ENCODE measurements at places on chromosomes 2 and 18.

DNA sequence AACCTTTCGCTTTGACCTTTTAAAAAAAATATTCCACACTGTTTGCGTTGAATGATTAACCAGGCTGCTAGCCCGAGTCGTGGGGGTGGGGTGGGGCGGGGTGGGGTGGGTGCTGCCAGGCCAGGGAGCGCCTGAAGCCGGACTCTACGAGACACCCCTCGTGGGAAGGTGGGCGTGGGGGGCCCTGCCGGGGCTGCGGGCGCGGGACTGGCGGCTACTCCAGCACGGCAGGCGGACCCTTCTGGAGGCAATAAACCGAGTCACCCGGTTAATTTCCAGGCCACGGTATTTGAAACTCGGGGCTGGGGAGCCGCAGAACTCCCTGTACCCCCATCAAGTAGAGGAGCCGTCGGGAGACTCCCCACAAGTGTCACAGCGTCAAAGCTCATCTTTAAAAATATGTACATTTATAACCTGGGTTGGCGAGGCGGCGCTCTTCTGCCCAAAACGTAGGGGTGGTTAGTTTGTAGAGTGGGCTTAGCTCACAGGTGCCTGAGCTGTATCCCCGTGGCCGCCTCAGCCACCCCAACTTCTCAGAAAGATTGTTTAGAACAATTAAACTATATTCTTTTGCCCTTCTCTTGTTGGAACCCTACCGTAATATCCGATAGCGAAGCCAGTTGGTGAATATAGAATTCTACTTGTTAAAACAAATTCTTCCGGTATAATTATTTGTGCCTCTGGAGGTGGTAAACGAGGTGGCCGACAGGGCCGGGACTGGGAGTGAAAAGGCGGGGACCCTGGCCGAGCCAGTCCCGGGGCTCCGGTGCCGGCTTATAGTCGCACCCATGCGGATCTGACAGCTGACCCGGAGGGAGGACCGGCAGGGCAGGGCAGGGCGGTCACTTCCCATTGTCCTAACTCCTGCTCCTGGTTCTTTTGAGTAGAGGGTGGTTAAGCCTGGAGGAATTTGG, 1.4 kb downstream of the B3GNT2 start:
- DNase-seq: no peak

DNA sequence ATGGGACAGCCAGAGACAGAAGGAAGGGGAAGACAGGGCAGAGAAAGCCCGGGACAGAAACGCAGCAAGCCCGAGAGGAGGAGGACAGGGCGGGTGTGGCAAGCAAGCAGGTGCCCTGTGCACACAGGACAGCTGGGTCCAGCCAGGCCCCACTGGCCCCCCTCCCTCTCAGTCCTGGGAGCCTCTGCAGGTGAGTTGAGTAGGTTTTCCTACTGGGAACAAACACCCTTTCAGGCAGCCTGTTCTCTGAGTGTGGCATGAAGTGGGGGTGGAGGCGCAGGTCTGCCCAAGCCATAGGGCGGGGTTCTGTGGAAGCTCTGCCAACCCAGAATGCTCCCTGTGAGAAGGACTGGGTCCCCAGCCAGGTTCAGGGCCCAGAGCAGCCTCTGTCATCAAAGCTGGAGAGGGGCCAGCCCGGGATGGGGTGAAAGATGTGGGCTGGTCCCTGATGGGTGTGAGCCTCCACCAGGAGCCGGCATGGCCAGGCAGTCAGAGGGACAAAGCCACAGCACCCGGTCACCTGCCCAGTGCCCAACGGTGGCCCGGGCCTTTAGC, 129.4 kb downstream of the TFCP2L1 start:
- DNase-seq: no peak

DNA sequence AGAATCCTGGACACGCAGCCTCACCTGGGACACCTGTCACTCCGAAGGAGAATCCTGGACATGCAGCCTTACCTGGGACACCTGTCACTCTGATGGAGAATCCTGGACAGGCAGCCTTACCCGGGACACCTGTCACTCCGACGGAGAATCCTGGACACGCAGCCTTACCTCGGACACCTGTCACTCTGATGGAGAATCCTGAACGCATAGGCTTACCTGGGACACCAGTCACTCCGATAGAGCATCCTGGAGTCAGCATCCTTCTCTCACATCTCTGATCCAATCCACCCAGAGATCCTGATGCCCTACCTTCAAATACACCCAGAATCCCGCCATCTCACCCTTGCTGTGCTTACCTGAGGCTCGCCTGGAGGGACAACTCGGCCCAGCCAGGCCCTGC, 154.9 kb downstream of the NDUFA10 start:
- peak; percentile 23 for DNase-seq

DNA sequence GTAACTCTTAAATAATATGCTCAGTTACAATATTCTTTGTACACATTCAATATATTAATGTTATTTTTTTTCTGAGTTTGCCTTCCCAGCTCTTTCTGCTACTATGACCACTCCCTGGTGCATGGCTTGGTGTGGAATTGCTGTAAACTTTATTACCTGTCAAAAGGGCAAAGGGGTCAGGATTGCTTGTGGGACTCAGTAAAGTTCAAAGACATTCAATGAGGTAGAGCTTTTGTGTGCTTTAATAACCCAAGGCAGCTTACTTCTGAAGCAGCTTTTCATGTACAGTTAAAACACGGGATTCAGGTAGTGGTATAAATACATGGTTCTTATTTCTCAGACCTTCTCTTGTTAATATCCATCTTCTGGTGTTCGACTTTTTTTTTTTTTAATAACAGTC, 132.8 kb downstream of the MEIS1 start:
- no peak for DNase-seq

- DNase-seq: no peak
Observed at GRCh38 chr2:29284671-29285070, 169.5 kb downstream of the CLIP4 start.

GRCh38 chr2:82330155-82330554, 2025.6 kb upstream of the LRRTM1 start:
- no peak for DNase-seq

GRCh38 chr18:63143330-63143771, 176.2 kb downstream of the BCL2 start:
- DNase-seq: no peak

- no peak for DNase-seq
Observed at GRCh38 chr2:105763076-105763475, 18.4 kb downstream of the NCK2 start.

- no peak for DNase-seq
Observed at GRCh38 chr18:79453816-79454735, 58.3 kb downstream of the NFATC1 start.

DNA sequence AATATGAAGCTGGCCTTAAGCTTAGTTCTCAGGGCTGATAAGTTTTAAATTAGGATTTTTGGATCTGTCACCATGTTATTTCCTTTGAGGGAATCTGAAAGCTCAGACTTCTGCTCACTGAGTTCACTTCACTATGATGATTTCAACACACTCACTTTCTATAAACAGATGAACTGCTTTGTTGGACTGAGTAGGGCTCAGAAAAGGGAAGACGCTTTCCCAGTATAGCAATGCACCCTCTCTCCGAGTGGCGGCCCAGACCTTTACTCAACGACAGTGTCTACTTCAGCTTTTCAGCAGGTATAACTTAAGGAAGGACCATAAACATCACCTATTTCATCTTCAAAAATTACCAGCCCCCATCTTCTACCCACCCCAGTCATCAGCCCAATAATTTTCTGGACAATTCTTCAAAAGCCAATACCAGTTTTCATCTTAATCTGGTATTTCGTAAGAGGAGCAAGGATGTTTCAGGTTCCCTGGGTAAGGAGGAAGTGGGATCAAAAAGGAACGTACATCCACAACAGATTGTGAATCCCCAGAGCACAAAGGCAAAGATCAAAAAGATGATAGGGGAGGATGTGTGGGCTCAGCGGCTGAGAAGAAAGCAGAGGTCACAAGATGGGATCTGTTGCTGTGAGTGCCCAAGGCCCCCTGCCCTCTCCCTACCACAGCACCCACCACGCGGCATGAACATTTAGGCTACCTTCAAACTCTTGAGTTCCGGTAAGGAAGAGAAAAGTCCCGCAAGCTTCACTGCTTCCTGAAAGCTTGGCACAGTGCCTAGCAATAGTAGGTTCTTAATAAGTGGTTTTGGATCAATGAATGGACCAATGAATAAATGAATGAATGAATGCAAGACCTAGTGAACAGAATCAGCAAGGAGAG, 41.9 kb downstream of the LPIN2 start:
- no peak for DNase-seq

GRCh38 chr18:73986711-73987110, 160.9 kb downstream of the FBXO15 start:
- DNase-seq: no peak

GRCh38 chr2:55809875-55810621, 113.5 kb downstream of the EFEMP1 start:
- no peak for DNase-seq

- DNase-seq: no peak
Observed at GRCh38 chr18:3455907-3456685, 6.1 kb downstream of the TGIF1 start.

DNA sequence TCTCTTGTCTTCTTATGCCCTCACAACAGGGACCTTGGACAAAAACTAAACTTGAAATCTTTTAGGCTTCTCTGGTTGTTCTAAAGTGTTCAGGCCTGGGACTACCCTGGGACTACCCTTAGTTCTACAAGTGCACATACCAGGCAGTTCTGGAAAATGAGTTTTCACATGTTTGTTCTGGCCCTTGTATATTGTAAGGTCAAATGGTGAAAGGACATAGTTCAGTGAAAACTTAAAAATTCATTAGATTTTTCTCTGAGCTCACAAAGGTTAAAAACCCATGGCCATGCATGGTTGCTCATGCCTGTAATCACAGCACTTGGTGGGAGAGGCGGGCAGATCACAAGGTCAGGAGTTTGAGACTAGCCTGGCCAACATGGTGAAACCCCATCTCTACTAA, 875.5 kb upstream of the FAM98A start:
- no peak for DNase-seq

- no peak for DNase-seq
Observed at GRCh38 chr2:15980605-15981098, 40.3 kb downstream of the MYCN start.

DNA sequence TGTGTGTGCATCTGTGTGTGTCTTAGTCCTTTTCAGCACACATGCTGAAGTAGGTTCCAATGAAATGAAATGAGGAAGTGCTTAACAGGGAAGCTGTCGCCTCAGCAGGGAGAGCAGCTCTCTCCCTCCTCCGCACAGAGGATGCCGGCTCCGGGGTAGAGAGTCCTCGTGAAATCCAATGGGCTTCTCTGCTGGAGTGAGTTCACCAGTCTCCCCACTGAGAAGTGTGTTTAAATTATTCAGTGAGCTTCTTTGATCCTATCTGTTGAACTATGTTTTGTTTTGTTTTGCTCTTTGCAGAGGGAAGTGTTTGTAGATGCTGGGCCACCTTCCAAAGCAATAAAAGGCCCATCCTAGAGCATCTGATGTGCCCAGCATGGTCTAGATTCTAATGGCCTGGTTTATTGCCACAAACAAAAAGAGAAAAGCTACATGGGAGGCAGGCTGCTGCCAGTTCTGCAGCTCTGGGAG, 6.7 kb downstream of the PPP1R7 start:
- DNase-seq: no peak

DNA sequence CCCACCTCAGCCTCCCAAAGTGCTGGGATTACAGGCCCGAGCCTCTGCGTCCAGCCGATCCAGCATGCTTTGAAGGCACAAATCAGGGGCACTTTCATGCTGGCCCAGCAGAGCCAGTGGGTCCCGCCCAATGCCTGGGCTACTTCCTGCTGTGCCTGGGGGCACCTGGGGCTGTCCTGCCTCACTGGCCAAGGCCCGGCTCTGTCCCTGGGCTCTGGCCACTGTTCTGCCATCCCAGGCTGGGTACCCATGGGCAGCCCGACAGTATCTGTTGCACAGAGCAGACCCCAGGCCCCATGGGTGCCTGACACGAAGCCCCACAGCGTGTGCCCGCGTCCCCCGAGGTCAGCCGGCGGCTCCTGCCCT, 6.8 kb upstream of the GAL3ST2 start:
- no peak for DNase-seq

DNA sequence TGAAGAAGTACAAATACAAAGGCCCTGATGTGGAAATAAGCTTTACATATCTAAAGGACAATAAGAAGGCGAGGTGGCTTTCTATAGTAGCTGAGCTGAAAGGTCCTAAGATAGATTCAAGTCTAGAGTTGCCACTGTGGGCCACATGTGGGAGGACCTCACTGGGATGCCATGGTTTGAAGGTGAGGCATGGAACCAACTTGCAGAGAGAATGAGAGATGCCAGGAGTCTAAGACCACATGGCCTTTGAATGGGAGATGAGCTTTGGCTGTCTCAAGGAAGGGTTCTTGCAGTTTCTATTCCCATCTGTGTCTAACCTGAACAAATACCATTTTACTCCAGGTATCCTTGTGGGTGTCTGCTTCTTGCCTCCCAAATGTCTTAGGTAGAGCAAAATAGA, 53.6 kb downstream of the HNMT start:
- DNase-seq: no peak

DNA sequence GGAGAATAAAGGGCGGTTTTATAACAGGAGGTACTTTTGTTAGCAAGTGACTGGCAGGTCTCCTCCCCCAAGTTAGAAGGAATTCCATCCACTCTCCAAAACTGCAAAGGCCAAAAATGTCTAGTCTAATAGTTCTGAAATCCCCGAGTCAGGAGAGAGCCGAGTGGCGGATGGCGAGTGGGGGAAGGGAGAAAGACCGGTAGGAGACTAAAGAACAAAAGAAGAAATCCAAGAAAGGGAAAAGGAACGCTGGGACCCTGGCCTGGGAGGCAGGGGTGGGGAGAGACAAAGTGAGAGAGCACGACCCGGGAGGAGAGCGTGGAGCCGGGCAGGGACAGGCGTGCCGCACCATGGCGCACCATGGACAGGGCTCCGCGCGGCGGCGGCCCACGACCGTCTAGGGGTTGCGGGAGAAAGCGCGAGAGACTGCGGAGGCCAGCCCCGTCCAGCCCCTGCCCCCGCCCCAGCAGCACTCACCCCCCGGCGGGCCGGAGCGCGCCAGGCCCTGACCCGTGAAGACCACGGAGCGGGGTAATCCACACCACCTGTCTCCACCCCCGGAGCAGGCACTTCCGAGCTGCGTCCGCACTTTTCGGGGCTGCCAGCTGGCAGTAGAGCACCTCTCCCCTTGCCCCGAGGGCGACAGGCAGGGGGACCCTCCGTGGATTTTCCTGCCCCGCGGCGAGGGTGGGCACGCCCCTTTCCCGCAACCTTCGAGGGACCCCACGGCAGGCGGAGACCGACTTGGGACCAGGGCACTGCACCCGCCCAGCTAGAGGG, 1.6 kb downstream of the CDH2 start:
- no peak for DNase-seq

DNA sequence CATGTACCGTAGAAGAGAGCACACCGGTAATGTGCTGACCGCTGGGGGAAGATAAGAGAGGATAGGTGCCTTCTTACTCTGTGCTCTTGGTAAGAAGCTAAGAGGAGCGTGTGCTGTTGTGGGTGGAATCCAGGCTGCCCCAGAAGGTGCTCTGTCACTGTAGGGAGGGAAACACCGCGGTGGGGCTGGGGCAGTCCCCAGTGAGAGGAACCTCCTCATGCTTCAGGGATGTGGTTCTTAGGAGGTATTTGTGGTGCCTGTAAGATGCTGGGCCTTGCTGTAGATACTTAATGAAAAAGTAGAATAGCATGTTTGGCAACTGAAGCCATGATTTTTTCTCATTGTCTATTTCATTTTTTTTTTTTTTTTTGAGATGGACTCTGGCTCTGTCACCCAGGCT, 1.1 kb downstream of the COLEC11 start:
- no peak for DNase-seq

- DNase-seq: no peak
Observed at GRCh38 chr2:69844560-69844959, 15.1 kb downstream of the GMCL1 start.

Measured in sciatic nerve (tissue), 2 donors.